ENCODE measurements at places on chromosomes 4 and X.

DNA sequence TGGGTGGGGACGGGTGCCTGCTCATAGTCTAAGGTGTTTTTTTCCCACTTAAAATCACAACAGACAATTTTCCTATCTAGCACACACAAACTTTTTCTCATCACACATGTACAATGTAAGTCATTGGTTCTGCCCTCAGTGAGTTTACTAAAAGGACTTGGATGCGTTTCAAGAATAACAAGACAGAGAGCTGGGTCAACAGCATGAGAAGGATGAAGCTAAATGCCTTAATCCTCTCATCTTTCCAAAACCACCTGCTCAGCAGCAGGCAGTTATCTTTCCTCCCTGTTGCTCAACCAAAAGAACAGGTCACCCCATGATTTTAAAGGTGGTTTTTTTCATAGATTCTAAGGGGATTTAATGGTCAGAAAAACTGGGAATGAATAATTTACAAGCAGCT lies 40.1 kb downstream of the OFD1 start:
- DNase-seq = no peak

DNA sequence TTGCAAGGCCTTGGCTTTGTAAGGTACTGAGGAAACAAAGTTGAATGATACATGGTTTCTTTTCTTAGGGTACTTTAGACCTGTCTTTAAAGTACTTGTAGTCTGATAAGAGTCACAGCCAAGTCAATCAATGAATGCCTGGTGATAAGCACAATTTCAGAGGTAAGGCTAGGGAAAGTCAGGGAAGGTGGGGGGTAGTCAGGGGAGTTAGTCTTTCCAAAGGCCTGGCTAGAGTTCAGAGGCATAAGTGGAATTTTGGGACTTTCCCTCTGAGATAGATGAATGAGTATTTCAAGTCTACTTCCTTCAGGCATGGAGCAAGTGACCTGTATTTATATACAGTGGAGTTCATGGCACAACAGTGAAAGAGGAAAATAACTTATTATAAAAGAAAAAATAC lies 78.3 kb downstream of the SLC4A4 start:
- no peak for DNase-seq

GRCh38 chr4:156998500-156999174 lies 27.0 kb upstream of the PDGFC start:
- DNase-seq = no peak

DNA sequence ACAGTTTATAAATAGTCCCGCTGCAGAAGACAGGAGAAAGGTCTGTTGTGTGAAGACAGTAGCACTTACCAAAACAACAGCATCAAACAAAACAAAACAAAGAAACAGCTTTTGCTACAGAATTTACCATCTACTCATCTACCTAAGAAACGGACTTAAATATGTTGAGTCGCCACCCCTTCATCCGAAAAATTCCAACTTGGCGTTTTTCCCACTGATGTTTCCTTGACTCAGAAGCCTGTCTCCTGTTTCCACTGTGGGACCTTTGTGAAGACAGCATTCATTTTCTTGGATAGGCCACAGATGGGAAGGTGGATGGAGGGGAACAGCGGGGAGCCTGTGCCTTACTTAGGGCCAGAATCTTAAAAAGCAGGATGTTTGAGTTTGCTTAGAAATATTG lies 1.3 kb upstream of the ITM2A start:
- DNase-seq = no peak

GRCh38 chrX:132501606-132502005 lies 12.8 kb upstream of the MBNL3 start:
- DNase-seq = no peak

DNA sequence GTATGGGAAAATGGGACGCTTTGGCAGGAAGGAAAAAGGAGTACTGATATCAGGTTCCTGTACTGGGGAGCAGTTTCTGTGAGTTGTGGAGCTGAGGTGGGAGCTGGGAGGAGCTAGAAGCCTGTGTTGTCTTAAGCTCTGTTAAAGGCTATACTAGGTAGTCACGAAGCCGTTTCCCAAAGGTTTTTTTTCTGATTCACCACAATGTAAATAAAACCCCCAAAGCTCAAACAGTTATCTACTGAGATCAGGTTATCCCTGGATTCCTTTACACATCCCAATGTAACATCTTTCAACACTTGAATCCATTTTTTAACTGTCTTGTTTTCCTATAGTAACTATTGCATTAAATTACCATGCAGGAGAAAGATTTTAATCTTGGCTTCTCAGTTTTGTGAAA lies 297.4 kb upstream of the SFRP2 start:
- DNase-seq = no peak

- no peak for DNase-seq
Measured at GRCh38 chr4:168610911-168611530, 114.2 kb downstream of the PALLD start.

GRCh38 chrX:20974326-20974725 lies 399.9 kb upstream of the CNKSR2 start:
- no peak for DNase-seq

- no peak for DNase-seq
Measured at GRCh38 chrX:39399387-39399786, 598.1 kb downstream of the MID1IP1 start.

- no peak for DNase-seq
Measured at GRCh38 chr4:6847178-6847577, 62.4 kb upstream of the TBC1D14 start.

DNA sequence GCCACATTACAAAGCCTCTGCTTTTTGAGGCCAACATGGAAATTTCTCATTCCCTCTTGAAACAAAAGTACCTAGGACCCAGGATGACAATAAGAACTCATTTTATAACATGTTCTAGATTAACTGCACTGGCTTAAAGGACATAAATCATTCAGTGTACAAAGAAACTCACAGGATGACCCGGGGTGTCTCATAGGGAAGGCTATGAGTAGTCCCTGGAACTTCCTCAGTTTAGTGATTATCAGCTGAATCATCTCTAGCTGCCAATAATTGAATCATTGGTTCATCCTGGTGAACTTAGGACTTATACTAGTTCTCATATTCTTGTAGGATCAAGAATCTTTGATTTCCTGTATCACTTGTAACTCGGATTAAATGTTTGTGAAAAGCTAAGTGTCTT lies 95.8 kb upstream of the WDR1 start:
- DNase-seq = no peak

DNA sequence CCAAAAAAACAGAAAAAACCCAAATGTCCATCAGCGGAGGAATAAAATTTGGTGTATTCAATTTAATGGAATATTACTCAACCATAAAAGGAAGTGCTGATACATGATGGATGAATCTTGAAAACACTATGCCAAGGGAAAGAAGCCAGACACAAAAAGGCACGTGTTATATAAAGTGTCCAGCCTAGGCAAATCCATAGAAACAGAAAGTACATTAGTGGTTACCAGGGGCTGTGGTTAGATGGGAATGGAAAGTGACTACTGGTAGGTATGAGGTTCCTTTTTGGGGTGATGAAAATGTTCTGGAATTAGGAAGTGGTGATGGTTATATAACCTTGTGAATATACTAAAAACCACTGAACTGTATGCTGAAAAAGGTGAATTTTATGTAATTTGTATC lies 3.5 kb upstream of the CDKL2 start:
- DNase-seq = no peak

GRCh38 chr4:3269991-3270611 lies 21.1 kb downstream of the MSANTD1 start:
- peak; percentile 11 for DNase-seq

DNA sequence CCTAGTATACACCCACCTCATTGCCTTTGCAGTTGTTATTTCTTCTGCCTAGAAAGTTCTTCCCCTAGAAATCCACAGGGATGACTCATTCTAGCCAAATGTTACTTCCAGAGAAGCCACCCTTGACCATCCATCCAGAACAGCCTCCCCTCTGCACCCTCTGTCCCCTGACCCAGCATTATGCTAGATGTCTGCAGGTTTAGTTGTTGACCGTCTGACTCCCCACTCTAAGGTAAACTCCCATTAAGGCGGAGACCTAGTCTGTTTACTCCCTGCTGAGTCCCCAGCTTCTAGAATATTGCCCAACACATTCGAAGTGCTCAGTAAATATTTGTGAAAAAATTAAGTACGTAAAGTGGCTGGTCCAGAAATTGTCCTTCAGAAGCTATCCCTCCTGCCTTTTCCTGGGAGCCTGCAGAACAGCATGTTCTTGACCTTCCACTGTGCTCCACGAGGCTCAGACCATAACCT lies 11.0 kb downstream of the SRD5A3 start:
- no peak for DNase-seq
